Kidney tubule cell (primary cell): ENCODE measurements at places on chromosomes 3 and 15.

GRCh38 chr3:186361762-186362536, at the start of gene DGKG:
DGKG (minus strand) TSS chr3:186362234; CDS start chr3:186320459, 41,775 bp downstream.
- peak; percentile 17 for DNase-seq

- peak; percentile 61 for DNase-seq
Measured at GRCh38 chr15:31365655-31366127, 39.1 kb downstream of the KLF13 start.

- DNase-seq: no peak
Measured at GRCh38 chr3:188505151-188505550, 351.2 kb downstream of the LPP start.

DNA sequence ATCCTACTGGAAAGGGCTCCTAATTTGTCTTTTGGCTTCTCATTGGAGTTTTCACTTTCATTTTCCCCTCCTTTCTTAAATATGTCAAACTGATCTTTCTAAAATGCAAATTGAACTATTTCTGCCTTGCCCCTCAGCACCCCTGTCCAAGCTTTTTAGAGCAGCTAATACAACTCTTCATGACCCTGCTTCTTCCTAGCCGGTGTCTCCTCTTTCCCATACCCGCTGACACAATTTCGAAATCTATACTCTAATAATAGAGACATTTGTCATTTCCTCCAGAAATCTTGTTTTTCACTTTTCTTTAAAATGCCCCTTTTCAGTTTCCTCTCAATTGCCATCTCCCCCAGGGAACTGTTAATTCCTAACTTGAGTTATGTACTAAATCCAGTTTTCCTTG, 2.9 kb upstream of the EPHA3 start:
- no peak for DNase-seq

DNA sequence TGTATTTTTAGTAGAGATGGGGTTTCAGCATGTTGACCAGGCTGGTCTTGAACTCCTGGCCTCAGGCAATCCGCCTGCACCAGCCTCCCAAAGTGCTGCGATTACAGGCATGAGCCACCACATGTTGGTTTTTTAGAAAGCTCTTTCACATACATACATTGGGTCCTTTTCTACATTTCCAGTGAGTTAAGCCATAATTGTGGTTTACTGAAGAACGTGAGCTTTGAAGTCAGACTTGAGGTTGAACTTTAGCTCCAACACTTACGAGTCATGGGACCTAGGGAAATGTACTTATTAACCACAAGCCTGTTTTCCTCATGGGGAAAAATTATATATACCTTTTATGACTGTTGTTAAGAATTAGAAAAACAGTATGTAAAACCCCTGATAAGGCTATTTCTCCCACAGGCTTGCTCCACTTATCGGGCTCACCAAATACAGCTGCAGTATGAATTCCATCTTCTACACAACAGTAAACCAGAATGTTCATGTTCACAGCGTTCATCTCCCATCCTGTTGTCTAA, 39.0 kb downstream of the GPR160 start:
- DNase-seq: peak; percentile 71
